Dermis blood vessel endothelial cell (primary cell): ENCODE measurements at places on chromosomes 7 and 10. TPM values are rescaled to one million over a fixed set of nuclear protein-coding genes. Genes with fewer than 3 reads are reported as not detected.

PRKAR1B gene
- 77.9 and 82.4 TPM in 2 replicates for total RNA-seq

MUC12 gene
- not detected in 2 replicates for total RNA-seq

DNAH11 gene
- 0.34 and 0.65 TPM in 2 replicates for total RNA-seq

SPDYE9 gene
- not detected in 2 replicates for total RNA-seq

LOXL4 gene
- total RNA-seq, result 0.68 and 0.88 TPM in 2 replicates

MALSU1 gene
- total RNA-seq, result 57.7 and 72.7 TPM in 2 replicates

NKX2-3 gene
- total RNA-seq, result not detected in 2 replicates

GSDME gene
- 13.3 and 17.7 TPM in 2 replicates for total RNA-seq

OLAH gene
- 0.33 and 0.51 TPM in 2 replicates for total RNA-seq

NPC1L1 gene
- not detected in 2 replicates for total RNA-seq

COG5 gene
- 34.7 and 59.9 TPM in 2 replicates for total RNA-seq

ASIC3 gene
- 0.42 TPM in 1 of 2 replicates, not detected in the other for total RNA-seq

TYW1 gene
- 18.9 and 20.3 TPM in 2 replicates for total RNA-seq

AGAP9 gene
- total RNA-seq, result 1.7 and 2.2 TPM in 2 replicates

RUFY2 gene
- total RNA-seq, result 18.2 and 23.5 TPM in 2 replicates

FAM107B gene
- 60.6 and 129 TPM in 2 replicates for total RNA-seq

TLX1 gene
- total RNA-seq, result not detected in 2 replicates

C10orf53 gene
- total RNA-seq, result not detected in 2 replicates

CYP2C18 gene
- not detected in 2 replicates for total RNA-seq

LSM5 gene
- 22.0 and 30.2 TPM in 2 replicates for total RNA-seq
